ENCODE measurements at places on chromosomes 4 and X.
A peak's percentile ranks its signal among the peaks of the same experiment; 100 is the strongest.

DNA sequence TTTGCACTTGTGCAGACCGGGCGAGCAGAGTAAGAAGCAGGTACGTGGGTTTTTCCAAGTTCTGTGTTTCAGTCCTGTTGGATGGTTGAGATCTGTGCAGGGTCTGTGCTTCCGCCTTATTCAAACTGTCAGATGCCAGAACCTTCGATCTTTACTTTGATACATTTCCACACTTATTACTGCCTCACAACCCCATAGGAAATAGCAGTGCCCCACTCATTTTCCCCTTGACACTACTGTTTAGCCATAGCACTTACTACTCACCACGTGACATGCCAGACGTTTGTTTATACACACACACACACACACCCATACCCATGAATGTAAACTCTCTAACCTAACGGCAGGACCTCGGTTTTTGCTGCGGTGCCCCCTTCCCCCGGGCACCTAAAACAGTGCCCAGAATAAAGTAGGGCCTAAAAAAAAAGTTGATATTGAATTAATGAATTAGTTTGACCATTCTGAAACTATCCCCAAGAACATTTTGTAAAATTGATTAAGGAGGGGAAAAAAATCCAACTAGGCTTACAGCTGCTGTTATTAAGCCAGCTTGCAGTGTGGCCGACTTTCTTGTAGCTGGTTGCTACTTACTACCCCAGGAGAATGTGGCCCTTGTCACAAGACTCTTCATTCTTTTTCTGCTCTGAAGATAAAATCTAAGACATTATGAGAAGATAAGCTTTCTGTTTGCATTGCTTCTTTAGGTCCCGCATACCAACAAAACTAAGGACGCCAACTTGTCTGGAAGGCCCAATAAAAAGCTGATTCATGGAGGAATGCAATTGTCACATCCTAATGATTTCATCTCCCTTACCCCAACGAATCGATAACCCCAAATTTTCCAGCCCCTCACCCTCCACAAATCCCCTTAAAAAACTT, 704 bp upstream of the SEPSECS start:
- peak; percentile 66 for DNase-seq

GRCh38 chr4:498328-498904, 540 bp downstream of the ZNF721 start:
- DNase-seq = peak; percentile 22

DNA sequence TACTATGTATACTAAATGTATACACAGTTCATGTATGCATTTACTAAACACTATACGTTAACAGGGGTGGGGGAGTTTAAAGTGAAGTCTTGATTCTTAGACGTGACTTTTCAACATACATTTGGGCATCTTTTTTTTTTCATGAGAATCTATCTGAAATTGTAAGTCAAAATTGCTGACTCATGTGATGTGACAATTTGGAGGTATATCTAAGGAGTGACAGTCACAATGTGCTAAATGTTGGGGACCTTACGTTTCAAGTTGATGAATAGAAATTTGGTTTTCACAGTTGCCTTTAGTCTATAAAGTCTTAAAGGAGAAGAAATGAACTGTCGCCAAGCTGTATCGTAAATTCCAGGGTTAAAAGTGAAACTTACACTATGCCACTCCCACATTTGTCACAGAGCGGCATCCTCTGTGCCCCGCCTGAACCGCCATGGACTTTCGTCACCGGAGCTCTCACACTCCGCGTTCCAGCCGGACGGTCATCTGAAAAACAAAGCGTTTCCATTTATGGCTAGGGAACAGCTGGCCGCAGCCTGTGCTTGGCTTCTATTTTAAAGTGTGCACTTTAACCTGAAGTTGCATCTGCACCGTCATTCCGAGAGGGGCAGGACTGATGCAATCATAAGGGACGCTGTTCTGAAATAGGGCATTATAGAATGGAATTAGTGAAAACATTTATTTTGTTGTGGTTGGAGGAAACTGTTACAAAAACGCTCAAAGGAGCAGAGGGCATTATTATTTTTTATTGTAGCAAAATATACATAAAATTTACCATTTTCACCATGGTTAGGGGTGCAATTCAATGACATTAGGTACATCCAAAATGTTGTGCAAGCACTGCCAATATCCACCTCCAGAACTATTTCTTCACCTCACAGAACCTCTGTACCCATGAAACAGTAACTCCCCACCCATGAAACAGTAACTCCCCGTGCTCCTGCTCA, 30.9 kb downstream of the PDLIM3 start:
- DNase-seq = peak; percentile 48

DNA sequence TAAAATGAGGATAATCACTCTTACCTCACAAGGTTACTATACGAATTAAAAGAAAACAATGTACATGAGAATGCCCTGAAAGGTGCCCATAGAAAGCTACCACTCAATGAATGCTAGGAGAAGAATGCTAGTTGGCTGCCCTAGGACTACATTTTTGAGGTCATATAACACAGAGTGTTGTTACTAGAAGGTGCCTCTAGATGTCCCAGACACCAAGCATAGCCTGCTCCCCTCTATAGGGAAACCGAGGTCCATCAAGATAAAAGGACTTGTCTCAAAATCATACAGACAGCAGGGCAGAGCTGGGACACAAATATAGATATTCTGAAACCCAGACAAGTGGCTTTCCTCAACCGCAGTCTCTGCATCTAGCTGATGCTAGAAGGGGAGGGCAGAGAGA, 147.0 kb upstream of the ARHGEF9 start:
- peak; percentile 34 for DNase-seq

DNA sequence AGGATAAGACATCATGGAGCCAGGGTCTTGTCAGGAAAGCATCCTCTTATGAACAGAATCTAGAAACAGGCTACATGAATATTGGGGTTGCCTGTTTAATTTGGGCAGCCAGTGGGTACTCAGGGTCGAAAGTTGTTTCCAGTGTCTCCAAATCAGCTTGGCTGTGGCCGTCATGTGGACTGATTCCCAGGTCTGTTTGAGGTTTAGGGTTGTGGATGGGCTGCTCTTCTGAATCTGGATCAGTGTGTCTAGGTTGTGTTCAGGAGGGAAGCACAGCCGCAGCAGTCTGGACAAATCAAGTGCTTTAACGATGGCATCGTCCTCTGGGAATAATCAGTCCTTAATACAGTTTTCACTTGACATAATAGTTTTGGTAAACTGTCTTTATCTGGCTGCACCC, 94.3 kb downstream of the GATB start:
- DNase-seq = no peak

DNA sequence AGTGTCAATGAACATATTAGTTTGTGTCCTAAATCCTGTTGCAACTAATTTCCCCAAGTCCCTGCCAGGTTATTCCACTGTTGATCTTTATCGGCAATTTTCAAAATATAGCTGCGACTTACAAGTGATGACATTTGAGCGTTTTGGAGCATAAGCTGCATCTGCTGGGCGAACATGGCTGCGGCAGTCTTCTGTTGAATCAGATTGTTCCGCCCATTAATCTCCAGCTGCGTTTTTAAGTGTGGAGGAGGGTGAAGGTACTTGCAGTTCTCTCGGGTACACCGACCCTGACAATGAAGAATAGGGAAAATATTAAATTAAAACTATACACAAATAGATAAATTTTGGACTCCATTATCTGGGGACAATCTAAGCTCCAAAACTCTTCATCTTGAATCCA, 82.7 kb downstream of the MBNL3 start:
- DNase-seq = no peak

DNA sequence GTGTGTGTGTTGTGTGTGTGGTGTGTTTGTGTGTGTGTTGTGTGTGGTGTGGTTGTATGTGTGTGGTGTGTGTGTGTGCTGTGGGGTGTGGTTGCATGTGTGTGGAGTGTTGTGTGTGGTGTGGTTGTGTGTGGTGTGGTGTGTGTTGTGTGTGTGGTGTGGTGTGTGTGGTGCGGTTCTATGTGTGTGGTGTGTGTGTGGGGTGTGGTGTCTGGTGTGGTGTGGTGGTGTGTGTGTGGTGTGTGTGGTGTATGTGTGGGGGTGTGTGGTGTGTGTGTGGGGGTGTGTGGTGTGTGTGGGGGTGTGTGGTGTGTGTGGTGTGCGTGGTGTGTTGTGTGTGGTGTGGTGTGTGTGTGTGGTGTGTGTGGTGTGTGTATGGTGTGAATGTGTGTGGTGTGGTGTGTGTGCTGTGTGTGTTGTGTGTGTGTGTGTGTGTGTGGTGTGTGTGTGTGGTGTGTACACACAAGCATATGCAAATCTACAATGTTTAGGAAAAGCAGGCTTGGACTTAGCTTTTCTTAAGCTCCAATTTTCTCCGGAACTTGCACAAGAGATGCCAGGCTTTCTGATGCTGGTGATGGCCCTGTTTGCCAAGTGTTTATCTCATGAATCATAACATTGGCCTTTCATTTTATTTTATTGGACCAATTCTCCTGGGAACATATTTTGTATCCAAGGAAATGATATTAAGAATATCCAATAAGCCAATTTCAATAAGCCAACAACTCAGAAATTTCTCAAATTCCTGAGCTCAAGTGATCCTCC, 148.7 kb downstream of the SPATA18 start:
- peak; percentile 85 for DNase-seq

GRCh38 chrX:149121206-149121920, 383.7 kb downstream of the IDS start:
- no peak for DNase-seq

DNA sequence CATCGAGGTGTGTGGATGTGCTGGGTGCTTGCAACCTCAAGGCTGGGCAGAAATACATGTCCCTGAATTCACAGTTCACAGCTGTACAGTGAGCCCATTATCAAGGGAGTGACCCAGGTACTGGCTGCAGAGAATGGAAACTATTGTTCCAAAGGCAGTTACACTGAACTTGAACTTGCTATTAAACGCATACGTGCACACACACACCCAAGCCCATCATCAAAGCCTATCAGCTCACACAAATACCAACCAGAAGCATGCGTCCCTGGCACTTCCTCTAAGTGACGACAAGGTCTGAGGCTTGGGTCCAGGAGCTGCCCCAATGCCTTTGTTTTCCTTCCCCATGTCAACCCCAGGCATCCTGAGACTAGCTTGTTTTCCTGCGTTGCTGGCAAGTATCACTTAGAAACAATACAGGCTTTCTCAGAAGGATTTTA, 88.6 kb downstream of the IRF2 start:
- DNase-seq = no peak

DNA sequence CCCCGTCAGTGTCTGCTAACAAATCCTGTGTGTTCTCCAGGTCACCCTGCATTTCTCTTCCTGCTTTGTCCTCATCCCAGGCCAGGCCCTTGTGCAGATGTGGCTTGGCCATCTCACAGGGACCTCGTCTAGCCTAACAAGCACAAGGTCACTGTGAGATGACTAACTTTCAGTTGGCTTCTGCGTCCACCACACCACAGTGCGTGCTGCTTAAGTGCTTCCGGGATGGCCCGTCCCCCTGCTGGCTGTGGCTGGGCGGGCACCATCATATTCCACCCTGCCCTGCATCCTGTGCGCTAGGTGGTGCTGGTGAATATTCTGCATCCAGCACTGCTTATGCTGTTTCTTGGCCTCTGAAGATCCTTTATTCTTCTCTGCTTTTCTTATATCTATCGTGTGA, 33.8 kb downstream of the RBBP7 start:
- peak; percentile 23 for DNase-seq

DNA sequence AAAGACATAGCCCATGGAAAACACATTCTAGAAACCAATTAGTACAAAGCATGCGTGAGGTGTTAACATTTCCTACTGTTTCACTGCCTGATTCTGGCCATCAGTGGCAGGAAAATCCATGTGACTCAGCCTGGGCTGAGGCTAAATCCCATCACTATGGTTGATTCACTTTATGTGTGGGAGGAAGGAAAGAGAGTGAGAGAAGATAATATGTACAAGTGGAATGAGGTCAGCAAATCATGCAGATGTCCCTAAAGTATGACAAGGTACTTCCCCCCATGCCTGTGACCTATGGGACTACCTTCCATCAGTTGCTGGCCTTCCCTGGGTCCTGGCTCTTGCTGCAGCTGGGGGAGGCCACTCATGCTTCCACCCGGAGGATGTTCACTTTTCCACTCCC, 64.2 kb upstream of the MAP3K15 start:
- peak; percentile 87 for DNase-seq

- DNase-seq = peak; percentile 28
These were observed 106.8 kb upstream of the CBLL2 start for GRCh38 chrX:22165732-22166457.

- DNase-seq = no peak
These were observed 169.6 kb downstream of the RAPGEF2 start for GRCh38 chr4:159272273-159273140.

GRCh38 chrX:30572004-30572403, 5.6 kb downstream of the TASL start:
- DNase-seq = no peak

GRCh38 chrX:129462707-129463106, 60.6 kb downstream of the SMARCA1 start:
- peak; percentile 13 for DNase-seq

DNA sequence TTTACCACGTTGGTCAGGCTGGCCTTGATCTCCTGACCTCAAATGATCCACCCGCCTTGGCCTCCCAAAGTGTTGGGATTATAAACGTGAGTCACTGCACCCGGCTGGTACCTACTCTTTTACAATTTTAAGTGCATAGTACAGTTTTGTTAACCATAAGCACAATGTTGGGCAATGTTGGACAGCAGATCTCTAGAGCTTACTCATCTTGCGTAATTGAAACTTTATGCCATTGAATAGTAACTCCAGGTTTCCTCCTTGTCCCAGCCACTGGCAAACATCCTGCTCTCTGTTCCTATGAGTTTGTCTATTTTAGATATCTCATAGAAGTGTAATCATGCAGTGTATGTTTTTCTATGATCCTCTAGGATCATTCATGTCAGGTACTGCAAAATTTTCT, 9.3 kb upstream of the CPE start:
- DNase-seq = peak; percentile 70

DNA sequence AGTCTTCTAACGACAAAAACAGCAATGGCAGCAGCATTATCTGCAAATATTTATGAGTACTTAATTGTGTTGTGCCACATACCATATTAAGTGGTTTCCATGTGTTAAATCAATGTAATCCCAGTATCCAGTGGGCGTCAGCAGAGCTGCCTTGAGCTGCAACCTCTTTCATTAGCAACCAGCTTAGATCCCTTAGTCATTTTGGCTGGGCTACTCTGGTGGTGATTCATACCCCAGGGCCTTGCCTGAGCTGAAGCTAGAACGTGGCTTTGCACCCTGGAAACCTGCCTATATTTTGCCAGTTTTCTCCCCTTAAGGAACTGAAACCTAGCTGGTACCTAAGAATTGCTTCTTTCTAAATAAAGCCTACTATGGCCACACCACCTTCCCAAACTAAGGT, 474.3 kb upstream of the FTHL17 start:
- DNase-seq = peak; percentile 89

DNA sequence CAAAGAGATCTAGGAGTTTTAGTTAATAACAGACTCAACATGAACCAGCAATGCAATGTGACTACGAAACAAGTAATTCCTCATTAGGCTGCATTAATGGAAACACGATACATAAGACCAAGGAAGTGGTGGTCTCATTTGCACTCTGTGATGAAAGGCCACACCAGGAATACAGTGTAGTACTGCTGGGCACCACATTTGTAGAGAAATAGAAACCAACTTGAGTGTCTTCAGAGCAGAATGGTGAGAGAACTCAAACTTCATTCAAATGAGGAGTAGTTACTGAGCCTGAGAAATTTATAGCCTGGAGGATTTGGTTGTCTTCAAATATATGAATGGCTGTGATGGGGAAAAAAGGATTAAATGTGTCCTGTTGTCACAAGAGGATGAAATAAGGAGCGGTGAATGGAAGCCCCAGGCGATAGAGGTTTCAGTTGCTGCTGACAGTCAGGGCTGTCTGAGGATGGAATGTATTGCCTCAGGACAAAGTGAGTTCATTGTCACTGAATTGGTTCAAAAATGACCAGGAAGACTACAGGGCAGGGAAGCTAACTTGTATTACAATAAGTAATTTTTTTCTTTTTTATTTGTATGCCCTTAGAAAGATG, 50.9 kb downstream of the NFKB1 start:
- no peak for DNase-seq

- DNase-seq = peak; percentile 88
These were observed 199.4 kb upstream of the DDX53 start for GRCh38 chrX:22800360-22800759.
